ENCODE measurements at places on chromosomes 16 and 17.

GRCh38 chr16:67397036-67397801 is 3.9 kb upstream of the TPPP3 start:
- DNase-seq: peak; percentile 65

GRCh38 chr16:598823-599739 is 9.2 kb downstream of the RAB40C start:
- no peak for DNase-seq

GRCh38 chr17:43021741-43022512 is at the start of gene VAT1:
Gene VAT1 (minus strand): TSS chr17:43022385. CDS start chr17:43022322, 63 bp downstream.
- DNase-seq: peak; percentile 88

GRCh38 chr16:8686879-8687278 is 12.5 kb downstream of the ABAT start:
- no peak for DNase-seq

- no peak for DNase-seq
Measured at GRCh38 chr17:33785281-33785680, 469.8 kb upstream of the CCL2 start.

DNA sequence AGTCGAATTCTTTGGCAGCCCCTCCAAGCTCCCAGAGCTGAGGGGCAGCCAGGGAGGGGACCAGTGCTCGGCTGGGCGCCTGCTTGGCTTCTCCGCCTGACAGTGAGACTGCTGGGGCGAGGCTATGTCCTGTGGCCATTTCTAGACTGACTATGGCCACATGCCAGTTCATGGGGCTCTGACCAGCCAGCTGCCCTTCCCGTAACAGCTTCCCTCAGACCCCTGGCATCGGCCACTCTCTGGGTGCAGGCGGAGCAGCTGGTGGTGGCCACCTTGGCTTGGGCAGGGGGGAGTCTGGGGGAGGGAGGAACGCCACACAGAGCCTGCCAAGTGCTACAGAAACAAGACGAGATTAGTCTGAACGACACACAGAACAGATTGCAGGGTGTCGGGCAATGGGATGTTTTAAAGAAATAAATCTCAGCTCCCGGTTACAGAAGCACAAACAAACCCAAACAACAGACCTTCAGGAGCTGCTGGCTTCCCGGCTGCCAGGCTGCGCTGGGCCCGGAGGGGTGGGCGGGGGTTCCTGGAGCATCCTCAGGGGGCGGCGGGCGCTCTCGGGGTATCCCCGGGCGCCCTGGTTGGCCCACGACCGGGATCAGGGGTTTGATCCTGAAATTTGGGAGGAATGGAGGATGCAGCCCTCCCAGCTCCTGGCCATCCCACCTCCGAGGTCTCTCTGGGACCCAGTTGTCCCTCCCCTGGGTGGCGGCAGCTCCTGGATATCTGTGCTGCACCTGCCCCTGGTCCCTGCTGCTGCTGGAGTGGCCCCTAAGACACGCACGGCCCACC is 34.5 kb downstream of the TBC1D16 start:
- no peak for DNase-seq

- no peak for DNase-seq
Measured at GRCh38 chr17:76872221-76872873, 4.1 kb downstream of the MGAT5B start.

GRCh38 chr16:10970065-10970464 is 25.7 kb downstream of the CLEC16A start:
- no peak for DNase-seq

- DNase-seq: peak; percentile 55
Measured at GRCh38 chr17:6712058-6712853, 913 bp downstream of the SLC13A5 start.

GRCh38 chr17:75412455-75413317 is 7.2 kb upstream of the GRB2 start:
- DNase-seq: peak; percentile 62

- DNase-seq: no peak
Measured at GRCh38 chr16:5326395-5326794, 228.8 kb upstream of the EEF2KMT start.

DNA sequence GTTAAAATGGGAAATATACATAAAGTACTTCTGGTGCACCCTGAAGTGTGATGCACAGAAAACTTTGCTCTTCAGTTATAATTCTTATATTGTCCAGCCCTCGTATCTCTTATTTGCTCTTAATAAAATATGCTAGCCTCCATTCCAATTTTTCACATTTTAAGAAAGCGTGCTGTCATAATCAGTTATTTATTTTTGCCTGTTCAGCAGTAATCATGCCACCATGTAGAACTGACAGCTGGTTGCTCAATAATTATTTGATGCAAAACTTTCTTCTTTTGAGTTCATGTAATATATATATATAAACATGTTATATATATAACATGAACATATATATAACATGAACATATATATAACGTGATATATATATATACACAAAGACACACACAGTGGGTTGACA is 294.6 kb downstream of the CNTNAP4 start:
- DNase-seq: no peak

GRCh38 chr17:44263345-44263902 is 4.5 kb downstream of the SLC4A1 start:
- DNase-seq: no peak
